MV-4-11 (cell line): ENCODE measurements at places on chromosomes 5 and 9.

DNA sequence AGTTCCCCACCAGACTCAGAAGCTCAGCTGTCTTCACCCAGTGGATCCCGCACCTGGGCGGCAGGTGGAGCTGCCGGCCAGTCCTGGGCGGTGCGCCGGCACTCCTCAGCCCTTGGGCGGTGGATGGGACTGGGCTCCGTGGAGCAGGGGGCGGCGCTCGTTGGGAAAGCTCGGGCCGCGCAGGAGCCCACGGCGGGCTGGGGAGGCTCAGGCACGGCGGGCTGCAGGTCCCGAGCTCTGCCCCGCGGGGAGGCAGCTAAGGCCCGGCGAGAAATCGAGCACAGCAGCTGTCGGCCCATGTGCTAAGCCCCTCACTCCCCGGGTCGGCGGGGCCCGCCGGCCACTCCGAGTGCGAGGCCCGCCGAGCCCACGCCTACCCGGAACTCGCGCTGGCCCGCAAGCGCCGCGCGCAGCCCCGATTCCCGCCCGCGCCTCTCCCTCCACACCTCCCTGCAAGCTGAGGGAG lies 560.0 kb downstream of the BRINP1 start:
- no peak for DNase-seq

GRCh38 chr9:74497748-74498620 lies 849 bp downstream of the RORB start:
- no peak for DNase-seq

DNA sequence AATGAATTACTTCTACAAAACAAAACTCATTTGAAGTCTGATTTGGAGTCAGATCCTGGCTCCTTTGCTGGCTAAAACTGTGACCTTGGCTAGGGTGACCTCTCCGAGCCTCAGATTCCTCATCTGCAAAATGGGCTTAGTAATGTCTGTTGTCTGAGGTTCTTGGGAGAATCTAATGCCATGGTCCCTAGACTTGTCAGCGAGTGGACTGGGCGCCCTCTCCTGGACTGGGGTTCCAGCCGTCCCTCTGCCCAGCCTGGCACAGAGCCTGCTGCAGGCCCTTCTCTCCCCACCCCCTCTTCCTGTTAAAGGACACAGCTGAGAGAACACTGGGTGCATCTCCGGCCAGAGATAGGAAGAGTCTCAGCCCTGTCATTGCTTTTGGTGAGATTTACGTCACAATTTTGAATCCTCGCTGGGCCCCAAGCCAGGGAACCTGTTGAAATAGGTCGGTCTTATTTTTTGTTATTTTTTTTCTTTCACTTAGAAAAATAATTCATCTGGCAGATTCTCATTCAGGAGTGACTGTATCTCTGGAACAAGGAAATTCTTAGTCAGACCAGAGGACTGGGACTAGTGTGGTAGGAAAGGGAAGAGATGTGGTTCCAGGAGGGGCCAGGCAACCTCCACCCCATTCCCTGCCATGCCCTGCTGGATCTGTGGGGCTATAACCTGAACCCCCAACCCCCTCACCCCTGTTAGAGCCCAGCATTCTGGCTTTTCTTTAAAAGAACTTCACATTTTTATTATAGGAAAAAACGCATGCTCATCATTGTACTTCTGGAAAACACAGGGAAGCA lies 48.2 kb upstream of the RPL26L1 start:
- peak; percentile 28 for DNase-seq

DNA sequence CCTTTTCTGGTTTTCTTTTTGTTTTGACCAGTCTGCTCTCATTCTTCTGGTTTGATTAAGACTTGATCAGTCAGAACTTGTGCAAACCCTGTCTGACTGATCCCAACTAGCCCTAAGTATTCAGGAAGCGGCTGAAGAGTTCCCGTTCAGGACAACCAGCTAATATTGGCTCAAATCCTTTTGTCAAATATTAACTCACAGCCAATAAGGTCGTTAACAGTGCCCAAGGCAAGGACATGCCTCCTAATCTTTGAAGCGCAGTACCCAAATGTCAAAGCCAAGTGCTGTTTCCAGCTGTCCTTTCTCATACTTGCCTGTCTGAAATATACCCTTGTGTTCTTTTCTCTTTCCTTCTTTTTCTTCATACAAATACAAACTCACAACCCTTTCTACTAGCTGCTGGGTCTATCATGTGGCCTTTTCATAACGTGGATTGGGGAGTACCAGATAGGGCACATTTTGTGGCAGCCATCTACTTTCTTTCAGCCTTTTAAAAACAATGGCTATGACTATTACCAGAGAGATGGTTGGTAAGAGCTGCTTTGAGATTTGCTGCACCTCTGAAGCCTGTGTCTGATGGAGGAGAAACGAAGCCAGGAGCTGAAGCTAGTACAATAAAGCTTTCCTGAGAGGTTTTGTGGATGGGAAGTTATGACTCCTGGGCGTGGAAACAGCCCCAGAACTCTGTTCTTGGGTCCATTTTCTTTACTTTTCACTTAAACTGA lies 266.4 kb upstream of the ZNF608 start:
- DNase-seq: no peak

GRCh38 chr5:135472141-135472540 lies 20.0 kb upstream of the TIFAB start:
- no peak for DNase-seq

DNA sequence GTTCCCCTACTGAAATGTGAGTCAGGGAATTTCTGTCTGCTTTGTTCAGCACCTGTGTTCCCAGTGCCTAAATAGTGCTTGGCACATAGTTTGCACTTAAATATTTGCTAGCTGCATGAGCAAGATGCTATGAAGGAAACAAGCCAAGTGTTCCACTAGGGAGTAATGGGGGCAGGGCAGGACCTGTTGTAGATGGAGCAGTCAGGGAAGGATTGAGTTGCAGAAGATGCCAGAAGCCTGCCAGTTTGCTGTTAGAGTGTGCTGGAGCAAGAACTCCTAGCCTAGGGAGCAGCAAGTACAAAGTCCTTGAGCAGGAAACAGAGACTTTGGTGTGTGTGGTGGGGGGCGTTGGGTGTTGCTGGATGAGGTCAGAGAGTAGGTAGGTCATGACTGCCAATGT lies 87.5 kb downstream of the DAB2IP start:
- DNase-seq: no peak
